ENCODE measurements at places on chromosomes 6 and 20.

DNA sequence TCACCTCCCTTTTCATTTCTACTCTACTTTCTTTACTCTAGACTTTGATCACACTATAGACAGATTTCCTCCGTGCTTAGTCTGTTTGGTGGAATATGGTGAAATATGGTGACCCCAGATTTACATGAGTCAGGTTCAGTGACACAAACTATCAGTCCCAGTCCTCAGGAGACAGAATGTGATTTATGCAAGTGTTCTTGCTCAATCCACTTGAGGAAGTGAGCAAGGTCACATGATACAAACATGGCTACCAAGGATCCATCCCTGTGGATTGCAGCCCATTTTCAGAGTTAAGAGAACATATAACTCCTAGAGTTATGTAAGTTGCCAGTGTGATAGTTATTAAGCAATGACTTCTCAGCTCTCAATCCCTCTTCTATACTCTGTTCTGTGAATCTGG is 23.7 kb upstream of the TSHZ2 start:
- no peak for DNase-seq

GRCh38 chr6:148829415-148830101 is 82.7 kb downstream of the UST start:
- no peak for DNase-seq

- DNase-seq: no peak
Measured at GRCh38 chr20:10453241-10453640, 18.1 kb downstream of the SLX4IP start.

DNA sequence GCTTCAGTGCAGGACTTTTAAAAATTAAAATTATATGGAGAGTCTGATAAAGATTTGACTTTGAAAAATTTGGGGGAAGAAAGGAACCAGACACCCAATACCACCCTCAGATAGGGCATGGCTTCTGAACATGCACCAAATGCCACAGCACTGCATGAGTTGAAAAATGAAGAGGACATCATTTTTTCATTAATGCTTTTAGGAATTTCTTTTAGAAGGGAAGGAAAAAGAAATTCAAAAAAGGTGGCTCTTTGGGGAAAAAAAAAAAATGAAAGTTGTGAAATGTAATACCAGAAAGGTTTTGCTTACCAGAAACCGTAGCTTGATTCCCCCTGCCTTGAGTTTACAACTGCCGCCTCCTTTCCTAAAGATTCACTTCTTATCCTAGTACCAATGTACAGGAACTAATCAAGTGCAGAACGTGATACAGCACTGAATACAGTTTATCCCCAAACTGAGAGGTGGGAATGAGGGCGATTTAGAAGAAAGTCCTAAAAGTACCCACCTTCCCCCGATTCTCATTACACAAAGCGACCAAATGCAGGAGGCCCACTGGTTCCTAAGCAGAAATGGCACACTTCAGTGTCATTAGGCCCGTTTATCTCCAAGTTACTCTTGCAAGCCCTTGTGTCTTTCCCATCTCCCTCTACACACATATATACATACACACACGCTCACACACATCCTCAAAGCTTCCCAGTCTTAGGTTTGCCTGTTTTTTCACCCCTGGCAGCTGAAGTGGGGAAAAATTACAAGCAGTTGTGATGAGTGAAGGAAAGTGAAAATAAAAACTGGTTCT is 2.8 kb downstream of the PPP1R10 start:
- no peak for DNase-seq

DNA sequence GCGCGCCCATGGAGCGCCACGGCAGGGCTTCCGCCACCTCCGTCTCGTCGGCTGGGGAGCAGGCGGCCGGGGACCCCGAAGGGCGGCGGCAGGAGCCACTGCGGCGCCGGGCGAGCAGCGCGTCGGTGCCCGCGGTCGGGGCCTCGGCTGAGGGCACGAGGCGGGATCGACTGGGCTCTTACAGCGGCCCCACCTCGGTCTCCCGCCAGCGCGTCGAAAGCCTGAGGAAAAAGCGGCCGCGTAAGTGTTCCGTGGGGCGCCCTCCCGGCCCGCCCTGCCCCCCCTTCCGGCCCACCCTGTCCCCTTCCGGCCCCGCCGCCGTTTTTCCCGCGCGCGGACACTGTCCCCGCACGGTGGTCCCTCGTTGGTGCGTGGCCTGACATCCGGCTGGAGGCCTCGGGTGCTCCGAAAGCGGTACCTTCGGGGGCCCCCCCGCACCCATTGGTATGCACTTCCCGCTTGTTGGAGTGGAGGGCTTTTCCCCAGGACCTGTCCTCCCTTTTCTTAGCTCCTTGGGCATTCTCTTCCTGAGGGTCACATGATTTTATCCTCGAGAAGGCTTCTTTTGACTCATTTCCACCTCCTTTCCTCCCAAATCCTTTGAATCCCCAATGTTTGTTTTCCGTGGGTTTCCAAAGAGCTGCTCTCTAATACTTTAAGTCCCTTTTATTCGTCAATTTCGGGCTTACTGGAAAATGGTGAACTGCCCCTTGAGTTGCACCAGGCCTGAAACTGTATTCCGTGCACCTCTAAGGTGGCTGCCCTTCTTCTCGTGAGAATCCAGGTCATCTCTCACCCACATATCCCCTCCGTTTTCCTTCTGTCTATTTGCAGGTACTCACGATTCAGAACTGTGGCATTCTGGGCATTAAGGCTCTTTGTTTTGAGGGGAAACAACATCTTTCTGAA is 556 bp downstream of the PANK2 start:
- DNase-seq: peak; percentile 18

GRCh38 chr6:132788658-132789395 is 9.6 kb downstream of the SLC18B1 start:
- no peak for DNase-seq

GRCh38 chr20:18684775-18685174 is 96.9 kb downstream of the DTD1 start:
- DNase-seq: no peak

Measured in stimulated activated CD8-positive, alpha-beta memory T cell treated with anti-CD3 and anti-CD28 coated beads, Interleukin-15, amount 100 ng/mL, for 4 hours (primary cell).